Stimulated activated CD8-positive, alpha-beta memory T cell treated with anti-CD3 and anti-CD28 coated beads, Interleukin-4, amount 100 ng/mL, for 24 hours (primary cell): ENCODE measurements at places on chromosomes 4 and X.

GRCh38 chr4:156595041-156595440 is 376.6 kb downstream of the PDGFC start:
- DNase-seq, result no peak

DNA sequence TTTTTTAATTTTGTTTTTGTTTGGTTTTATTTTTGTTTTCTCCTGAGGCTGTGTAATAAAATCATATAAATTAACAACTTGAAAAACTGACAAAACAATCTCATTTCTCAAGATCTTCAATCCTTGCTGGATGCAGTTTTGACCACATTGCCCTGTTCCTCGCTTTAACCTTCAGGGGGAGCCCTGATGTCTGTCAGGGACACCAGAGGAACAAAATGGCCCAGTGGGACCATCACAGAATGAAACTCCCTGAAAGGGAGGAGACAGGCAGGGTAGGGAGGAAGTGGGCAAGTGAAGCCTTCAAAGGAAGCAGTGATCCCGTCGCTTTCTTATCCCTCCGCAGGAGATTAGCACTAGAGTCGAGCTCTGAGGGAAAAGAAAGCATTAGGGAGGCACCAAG is 274.9 kb upstream of the LDB2 start:
- no peak for DNase-seq

GRCh38 chrX:148540114-148540513 is 39.7 kb downstream of the AFF2 start:
- no peak for DNase-seq

DNA sequence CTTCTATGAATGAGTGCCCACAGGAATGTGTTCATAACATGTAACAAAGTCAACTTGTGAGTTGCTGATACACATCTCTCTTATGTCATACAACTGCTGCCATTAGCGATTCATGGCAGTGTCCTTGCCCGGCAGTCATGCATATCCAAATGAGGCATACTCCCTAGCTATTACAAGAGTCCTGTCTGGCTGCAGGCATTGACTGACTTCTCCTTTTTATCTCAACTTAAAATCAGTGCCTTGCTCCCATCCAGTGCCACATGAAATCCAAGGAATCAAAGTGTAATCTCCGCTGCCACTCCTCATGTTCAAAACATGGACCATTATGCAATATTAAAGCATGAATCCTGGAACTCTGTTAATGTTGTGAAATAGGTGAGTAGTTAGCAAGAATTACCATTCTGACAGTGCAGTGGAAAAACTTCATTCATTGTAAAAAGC is 348.9 kb upstream of the FTHL17 start:
- no peak for DNase-seq

DNA sequence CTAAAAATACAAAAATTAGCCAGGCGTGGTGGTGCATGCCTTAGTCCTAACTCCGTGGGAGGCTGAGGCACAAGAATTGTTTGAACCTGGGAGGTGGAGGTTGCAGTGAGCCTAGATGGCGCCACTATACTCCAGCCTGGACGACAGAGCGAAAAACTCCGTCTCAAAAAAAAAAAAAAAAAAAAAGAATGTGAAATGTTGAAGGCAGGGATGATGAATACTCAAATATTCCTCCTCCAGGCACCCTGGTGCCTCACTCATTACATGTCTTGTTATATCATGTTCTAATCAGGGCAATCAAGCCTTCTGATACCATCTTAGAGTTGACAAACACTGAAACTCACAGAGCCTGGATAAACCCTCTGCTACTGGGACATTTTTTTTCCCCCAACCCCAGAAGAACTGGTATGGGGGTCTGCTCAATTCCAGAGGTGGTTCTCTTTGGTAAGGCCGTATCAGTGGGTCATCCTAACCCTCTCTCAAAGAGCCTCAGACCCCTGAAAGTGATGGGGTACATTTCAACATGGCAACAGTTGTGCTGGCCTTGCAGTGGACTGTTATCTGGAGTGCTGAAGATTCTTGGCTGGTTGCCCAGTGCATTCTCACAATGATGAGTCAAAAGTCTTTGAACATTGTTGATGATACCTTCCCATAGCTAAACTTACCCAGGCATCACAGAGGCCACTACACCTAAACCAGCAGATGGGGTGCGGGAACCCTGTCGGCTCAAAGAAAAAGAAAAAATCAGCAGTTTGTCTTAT is 2.4 kb upstream of the SH3KBP1 start:
- peak; percentile 14 for DNase-seq

DNA sequence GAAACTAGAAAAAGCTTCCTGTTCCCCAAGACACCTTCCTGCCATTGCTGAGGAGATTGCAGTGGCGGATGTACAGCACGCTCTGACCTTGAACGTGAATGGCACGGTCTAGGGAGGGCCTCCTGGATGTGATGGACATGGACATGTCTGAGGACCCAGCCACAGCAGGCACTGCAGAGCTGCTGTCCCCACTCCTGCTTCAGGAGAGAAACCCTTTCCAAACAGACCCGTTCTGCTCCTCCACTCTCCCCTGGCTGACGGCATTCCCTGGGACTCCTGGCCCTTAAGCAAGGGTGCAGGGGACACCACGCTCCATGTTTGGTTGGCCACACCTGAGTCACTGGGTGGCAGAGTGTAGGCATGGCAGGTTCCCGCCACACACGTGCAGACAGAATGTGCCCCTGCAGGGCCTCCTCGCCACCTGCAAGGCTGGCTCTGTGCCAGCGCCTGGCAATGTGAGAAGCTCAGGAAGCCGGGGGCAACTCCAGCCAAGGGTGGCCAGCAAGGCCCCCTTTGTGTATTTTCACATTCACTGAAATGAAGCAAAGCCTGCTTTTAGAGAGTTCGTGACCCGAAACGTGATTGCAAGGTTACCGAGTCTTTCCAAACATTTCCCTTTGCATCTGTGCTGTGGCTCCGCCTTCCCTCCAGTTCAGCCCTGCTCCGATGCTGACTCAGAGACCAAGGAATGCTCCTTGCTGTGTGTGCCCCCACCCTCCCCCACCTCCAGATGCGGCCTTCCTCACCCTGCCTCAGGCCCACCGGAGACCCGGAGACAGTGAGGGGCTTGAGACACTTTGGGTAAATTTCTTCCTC is 46.1 kb downstream of the HTRA3 start:
- no peak for DNase-seq

DNA sequence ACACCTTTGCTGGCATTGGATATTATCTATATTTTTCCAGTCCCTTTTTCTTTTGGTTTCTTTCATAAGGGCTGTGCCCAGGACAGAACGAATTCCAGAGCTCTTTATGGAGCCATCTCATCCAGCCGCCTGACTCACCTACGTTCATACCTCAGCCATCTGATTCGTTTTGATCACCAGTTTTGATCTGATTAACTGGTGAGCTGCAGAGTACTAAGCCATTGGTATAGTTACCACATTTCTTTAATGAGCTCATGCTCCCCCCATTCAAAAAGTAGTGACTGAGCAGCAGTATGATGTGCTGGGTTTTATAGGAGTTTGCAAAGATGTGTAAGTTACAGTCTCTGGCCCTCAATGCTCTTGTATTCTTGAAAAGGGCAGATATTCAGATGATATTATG is 43.0 kb upstream of the CDKN2AIP start:
- DNase-seq, result no peak

GRCh38 chr4:143514497-143514896 is 995 bp downstream of the SMARCA5 start:
- no peak for DNase-seq

- no peak for DNase-seq
These were observed 30.9 kb upstream of the HSD17B13 start for GRCh38 chr4:87353592-87353991.

GRCh38 chrX:1391370-1391706 is 575 bp downstream of the SLC25A6 start:
- peak; percentile 90 for DNase-seq

DNA sequence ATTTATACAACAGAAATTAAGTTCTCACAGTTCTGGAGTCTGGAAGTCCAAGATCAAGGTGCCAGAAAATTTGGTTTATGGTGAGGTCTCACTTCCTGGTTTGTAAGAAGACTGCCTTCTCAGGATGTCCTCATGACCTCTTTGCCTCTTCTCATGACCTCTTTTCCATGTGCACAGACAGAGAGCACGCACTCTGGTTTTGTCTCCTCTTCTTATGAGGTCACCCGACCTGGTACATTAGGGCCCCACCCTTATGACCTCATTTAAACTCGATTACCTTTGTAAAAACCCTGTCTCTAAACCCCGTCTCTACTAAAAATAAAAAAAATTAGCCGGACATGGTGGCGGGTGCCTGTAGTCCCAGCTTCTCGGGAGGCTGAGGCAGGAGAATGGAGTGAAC is 155.9 kb downstream of the KIT start:
- DNase-seq, result no peak

DNA sequence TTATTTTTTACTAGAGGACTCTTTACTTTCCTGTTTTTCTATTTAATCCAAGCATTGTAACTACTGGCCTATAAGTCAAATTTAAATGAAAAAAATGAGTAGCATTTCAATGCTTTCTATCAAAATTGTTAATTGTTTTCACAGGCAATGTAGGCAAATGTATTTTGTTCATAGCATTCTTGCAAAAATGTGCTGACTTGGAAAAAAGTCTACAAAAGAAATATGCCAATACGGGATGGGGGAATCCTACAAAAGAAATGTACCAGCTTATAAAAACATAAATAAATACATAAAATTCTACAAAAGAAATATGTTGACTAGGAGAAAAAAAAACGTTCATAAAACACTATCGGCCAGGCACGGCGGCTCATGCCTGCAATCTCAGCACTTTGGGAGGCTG is 14.9 kb upstream of the S100G start:
- DNase-seq, result no peak

DNA sequence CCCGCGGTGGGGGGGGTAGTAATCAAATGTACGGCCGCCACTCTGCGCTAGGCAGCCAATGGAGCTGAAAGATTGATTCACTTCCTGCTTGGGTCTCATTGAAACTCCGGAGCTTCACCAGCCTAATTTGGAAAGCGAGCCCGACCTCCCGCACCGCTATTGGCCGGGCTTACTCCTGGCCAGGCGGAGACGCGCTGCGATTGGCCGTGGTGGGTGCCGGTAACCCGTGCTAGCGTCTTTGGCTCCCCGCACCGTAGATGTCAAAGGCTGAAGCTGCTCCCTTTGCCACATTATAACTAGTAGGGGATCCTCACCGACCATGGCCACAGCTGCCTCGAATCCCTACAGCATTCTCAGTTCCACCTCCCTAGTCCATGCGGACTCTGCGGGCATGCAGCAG is at the start of gene POU3F4:
POU3F4 (plus strand) TSS at position 285 of the 400 bp plus-strand sequence; CDS start at position 320, 35 bp downstream.
- no peak for DNase-seq

DNA sequence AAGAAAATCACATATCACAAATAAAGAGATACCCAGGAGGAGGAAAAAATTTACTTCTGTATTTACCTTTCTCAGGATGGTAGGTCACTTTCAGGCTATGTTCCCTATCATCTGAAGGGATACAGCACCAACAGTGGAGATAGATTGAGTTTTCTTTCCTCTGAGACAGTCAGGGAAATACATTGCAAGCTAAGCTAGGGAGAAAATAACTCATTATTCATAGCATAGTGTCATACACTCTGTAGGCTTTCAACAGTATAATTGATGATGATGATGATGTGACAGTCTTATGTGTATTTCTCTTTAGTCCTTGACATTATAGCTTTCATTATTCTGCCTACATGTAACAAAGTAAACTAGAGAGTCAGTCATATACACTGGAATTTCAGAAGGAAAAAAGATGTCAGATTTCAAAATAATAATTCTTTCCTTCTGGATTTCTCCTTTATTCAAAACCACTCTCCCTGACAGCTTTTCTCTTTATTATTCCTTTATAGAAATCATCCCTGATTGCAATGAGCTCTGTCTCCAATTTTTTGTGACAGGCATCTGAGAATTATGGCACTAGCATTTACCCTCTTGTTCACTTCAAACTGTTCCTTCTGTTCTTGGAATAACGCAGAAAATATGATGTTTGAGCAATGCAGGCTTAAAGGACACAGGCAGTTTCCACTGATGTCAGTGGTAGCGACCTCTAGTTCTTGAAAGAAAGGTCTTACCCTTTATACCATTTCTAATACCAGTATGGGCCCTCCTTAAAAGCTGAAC is 169.1 kb upstream of the EPHA5 start:
- DNase-seq, result no peak

- no peak for DNase-seq
These were observed 540.0 kb downstream of the SPRY1 start for GRCh38 chr4:123936621-123937043.

DNA sequence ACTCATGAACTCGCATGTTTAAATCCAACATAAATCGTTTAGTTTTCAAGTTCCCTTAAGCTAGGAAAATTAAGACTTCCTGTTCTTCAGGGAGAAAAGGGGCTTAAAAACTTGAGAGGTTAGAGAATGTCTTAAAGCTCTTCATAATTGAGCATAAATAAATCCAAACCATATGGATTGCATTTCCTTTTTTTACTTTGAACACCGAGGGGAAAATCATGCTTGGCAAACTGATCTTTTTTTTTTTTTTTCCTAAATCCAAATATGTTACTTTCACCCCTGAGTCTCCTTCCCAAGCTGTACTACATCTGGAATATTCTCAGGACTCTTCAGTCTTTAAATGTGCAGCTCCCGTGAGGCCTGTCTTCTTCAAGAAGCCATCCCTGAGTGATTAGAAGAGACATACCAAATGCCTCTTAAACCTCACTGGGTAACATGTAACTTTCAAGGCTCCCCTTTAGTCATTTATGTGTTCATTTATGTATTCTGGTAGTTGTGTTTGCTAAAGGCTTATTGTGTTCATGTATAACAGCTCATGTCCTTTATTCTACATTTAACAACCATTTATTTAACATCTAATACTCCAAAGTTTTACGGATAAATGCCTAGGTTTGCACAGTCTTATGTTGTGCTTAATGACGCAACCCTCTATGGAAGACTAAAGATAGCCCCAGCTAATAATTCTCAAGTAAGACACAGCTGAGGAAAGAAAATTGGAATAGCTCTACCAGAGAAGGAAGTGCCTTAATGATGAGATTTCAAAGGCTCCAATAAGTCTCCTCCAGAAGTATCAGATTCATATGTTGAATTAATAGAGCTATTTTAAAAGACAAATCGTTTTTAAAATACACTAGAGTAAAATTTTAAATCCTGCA is 107.0 kb downstream of the AGTR2 start:
- DNase-seq, result no peak

- DNase-seq, result no peak
These were observed 369.5 kb downstream of the UBE2NL start for GRCh38 chrX:144253356-144253755.

DNA sequence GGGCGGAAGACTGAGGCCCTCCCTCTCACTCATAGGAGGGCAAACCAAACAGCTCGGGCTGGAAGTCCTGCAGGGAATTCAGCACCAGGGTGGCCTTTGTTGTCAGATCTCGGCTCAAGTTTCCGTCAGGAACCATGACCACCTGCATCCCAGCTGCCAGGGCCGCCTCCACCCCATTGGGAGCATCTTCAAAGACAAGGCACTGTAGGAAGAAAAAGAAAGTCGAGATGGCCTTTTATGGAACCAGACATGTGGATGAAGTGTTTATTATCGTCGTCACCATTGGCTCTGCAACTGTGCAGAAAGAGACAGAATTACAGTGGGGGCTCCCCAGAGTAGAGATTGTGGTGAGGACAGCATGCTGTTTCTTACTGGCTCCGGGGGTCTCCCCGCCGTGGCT is 97.2 kb upstream of the STS start:
- no peak for DNase-seq

- no peak for DNase-seq
These were observed 670.6 kb upstream of the ATOH1 start for GRCh38 chr4:93157986-93158385.

- DNase-seq, result no peak
These were observed 449 bp downstream of the CTPS2 start for GRCh38 chrX:16711893-16712547.
